CD4-positive, alpha-beta T cell treated with Interleukin-6 at 100 ng/mL for 8 hours (primary cell): ENCODE measurements at places on chromosomes 4 and X.

DNA sequence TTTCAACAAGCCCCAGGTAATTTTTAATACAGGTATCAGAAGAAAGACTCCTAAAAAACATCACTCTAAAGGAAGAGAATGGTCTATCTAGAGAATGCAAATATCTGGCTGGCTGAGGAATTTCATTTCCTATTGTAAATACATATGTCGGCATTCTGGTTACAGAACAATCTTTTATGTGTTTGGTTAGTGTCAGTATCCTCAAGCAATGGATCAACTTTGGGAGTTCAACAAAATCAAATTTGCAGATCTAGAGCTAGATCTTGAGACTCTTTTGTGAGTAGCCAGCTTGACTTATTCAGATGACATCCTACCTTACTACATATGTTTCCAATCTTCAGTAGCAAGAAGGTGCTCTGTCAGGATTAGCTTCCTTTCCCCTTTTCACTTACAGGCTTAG lies 145.1 kb downstream of the BTC start:
- DNase-seq = no peak

- no peak for DNase-seq
Measured at GRCh38 chr4:143025081-143025704, 159.5 kb upstream of the USP38 start.

DNA sequence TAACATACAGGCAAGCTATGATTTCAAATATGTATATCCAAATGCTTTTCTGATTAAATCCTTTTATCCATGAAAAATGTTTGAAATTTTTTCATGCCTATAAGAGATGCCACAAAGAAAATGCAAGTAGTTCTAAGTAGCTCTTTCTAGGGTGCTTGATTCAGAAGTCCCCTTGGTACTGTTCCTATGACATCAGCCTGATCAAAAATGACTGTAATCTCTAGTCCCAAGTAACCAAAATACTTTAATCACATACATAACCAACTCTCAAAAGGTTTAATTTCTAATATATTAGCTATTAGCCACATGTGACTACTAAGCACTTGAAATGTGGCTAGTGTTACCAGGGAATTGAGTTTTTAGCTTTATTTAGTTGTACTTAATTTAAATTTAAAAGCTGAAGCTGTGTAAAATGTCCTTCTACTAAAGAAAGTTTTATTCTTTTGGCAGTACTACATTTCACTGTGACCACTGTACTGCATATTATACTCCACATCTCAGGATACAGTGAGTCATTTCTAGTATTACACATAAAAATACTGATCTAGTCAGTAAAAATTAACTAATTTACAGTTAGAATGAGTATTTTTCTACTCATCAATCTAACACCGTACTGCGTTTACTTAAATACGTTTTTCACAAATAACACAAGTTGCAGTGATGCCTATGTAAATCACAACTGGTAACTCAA lies 33.9 kb downstream of the FBXW7 start:
- DNase-seq = no peak

DNA sequence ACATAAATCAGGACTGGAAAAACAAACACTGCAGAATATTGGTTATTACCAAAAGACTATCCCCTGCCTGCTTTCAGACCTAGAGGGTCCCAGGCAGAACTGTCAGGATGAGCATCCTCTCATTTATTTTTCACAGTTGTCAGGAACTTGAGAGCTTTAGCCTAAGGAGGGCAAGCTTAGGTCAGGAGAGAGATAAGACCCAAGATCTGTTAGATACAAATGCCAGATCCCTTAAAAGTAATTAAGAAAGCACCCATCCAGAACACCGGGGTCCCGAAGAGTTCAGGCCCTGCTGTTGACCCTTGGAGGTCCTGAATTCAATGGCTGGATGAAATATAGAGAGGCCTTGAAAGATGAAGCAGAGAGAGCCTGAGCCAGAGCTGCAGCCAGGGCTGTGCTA lies 5.9 kb upstream of the MAGEB3 start:
- DNase-seq = no peak

DNA sequence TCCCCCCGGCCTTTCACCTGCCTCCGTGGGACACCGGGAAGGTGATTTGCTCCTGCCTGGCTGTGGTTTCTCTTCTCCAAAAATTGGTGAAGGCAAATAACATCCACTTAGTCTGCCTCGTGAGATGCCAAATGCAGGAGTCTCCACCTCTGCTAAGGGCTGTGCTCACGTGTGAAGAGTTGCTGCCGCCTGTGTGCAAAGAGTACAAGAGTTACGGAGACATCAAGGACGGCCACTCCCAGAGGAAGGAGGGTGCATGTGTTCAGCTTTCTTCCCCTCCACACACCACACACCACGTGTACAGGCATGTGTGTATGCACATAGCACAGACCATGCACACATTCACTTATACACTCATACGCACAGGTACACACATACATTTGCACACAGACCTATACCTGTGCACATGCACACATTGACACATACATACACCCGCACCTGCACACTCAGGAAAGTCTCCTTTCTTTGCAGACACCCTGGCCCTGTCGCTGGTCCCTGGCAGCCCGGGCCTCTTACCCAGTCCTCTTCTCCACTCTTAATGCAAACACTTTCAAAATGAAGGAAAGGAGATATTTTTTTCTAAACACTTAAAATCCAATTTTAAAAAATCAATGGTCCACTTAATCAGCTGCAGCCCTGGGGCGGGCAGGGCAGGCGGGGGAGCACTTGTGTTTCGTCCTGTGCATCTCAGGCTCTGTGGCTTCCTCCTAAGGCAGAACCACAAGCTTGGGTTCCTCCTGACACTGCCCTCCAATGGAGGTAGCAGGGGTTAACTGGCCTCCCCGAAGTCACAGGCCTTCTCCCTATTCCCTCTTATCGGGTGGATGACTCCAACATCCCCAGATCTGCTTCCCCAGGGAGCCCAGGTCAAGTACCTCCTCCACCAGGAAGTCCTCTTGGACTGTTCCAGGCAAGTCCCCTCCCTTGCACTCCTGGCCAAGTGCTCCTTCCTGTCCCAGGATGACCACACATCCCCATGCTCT lies 103.0 kb downstream of the CPZ start:
- DNase-seq = no peak

- no peak for DNase-seq
Measured at GRCh38 chr4:108833046-108833445, 70.2 kb upstream of the ETNPPL start.

DNA sequence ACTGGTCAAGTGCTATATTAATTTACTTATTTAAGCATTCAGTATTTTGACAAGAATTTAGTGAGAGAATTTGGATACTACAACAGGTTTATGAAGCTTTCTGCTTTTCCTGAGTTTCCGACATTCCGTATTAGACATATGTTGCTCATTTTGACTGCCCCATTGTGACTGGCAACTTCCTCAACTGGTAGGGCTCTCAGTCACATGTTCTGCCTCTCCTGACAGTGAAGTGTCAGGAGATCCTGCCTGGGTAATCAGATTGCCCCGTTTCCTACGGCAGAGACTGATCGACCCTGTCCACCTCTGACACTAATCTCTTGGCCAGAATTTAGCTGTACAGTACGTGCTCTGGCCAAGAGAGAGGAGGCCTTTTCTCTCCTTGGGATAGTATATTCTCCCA lies 49.5 kb downstream of the CLNK start:
- DNase-seq = no peak

GRCh38 chrX:725971-726370 lies 95.4 kb downstream of the SHOX start:
- DNase-seq = no peak

DNA sequence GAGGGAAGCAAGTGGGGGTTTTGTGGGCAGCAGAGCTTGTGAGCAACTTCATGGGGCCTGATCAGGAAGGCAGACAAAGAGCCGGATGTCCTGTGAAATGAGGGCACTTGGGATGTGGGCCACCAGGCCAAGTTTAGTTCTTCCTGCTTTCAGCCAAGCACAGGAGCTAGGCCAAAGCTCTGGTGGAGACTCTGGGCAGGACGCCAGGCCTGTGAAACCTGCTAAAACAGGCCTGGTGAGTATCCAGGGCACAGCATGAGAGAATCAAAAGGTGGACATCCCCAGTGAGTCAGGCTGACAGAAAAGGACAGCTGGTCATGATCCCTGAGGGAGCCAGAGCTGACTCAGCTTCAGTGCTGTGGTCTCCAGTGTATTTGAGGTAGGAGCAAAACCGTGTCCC lies 95.7 kb downstream of the NPNT start:
- DNase-seq = no peak

GRCh38 chr4:159899596-159899995 lies 796.7 kb downstream of the RAPGEF2 start:
- DNase-seq = no peak

DNA sequence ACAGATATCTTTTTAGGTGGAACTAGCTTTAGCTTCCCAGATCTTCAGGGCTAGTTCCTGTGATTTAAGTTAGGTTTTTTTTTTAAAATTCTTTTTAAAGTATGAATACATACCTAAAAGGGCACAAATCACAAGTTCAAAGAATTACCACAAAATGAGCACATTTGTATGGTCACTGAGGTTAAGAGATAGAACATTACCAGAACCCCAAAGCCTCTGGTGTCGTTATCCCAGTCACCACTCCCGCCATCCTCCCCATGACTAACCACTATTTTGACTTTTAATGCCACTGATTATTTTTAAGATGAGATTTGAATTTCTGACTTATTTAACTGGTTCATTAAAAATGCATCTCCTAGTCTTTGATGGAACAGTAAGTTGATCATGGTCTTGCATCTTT lies 5.4 kb downstream of the PGK1 start:
- no peak for DNase-seq

GRCh38 chr4:168639914-168640313 lies 143.1 kb downstream of the PALLD start:
- DNase-seq = no peak

DNA sequence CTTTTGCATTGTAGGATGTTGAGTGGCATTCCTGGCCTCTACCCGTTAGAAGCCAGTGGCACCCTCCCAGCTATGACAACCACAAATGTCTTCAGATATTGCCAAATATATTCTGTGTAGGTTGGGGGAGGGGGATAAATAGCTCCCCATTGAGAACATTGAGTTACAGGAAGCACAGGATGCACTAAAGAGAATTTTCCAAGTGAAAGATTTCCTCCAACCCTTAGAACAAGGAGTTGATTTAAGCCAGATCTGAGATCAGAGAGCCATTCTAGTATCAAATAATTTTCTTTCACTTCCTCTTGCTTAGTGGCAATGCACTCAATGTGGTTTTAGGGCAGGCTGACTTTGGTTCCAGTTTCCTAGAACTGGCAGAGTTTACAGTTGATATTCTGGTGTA lies 436.6 kb downstream of the C4orf33 start:
- DNase-seq = no peak

- peak; percentile 20 for DNase-seq
Measured at GRCh38 chrX:110145854-110146253, 142.9 kb downstream of the TMEM164 start.

DNA sequence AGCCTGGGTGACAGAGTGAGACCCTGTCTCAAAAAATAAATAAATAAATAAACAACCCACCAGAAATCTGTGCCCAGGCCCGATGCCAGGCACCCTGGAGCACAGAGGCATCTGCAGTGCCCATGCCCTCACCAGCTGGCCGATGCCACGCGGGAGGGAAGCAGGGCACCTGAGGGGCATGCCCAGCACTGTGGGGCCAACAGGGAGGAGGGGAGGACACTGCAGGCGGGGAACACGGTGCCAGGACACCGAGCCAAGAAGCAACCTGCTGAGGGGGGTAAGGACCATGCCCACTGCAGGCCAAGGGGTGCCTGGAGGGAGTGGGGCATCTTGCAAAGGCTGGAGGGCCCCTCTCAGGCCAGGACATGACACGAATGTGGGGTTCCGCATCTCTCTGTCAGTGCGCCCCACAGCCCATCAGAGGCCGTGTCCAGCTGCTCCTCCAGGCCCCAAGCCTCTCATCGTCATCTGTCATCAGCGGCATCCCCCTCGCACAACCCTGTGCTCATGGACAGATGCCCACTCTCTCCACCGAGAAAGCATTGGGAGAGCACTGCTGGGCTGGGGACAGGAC lies 13.3 kb upstream of the DUSP9 start:
- DNase-seq = no peak

DNA sequence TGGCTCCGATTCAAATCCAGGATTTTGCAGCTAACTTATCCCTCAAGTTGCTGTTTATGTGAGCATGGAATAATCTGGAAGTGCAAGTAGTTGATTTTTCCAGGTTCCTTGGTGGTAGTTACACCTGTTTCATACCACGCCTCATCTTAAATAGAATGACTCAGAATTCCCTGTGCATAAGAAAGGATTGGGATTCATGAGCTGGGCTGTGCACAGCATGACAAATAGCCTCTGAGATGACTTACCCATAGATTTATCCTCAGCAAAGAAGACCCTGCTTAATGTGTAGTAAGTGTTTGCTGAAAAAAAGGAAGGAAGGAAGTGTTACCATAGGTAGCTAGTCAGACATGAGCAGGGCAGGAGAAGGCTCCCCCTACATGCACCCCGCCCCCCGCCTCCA lies 777.7 kb upstream of the ADGRL3 start:
- DNase-seq = no peak

DNA sequence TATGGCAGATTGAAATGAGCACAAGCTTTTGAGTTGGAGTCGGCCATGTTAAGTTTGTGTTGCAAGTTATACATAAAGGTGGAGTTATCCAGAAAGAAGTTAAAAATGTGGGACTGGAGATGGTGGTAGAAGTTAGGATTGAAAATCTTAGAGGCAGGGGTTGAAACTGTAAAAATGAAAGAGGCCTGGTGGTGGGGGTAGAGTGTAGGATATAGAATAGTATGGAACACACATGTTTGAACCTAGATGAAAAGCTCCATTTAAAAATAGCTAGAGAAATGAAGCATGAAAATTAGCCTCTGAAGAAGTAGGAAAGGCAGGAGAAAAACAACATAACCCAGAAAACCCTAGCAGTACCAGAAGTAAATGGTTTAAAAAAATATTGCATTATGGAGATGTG lies 131.8 kb upstream of the ENPEP start:
- DNase-seq = no peak

DNA sequence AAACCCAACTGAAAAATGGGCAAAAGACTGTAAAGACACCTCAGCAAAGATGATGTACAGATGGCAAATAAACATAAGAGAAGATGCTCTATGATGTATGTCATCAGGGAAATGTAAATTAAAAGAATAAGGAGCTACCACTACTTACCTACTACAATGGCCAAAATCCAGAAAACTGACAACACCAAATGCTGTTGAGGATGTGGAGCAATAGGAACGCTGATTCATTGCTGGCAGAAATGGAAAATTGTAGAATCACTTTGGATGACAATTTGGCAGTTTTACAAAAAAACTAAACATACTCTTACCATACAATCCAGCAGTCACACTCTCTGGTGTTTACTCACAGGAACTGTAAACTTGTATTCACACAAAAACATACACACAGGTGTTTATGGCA lies 222.3 kb upstream of the LDB2 start:
- no peak for DNase-seq

- no peak for DNase-seq
Measured at GRCh38 chr4:5989236-5990225, 28.7 kb downstream of the C4orf50 start.
